ENCODE measurements at places on chromosomes 5 and 9. TPM values are rescaled to one million over a fixed set of nuclear protein-coding genes. Genes with fewer than 3 reads are reported as not detected.

The GPR150 gene
- 4.1 TPM for total RNA-seq

The F2RL1 gene
- 9.9 TPM for total RNA-seq

The PDCD1LG2 gene
- total RNA-seq = not detected

- H3K27ac ChIP-seq = no peak overlapping the region
- peak; percentile 39 for DNase-seq
- no peaks in the 10 kb centered on the region for H3K36me3 ChIP-seq
- H3K27me3 ChIP-seq = no peaks in the 10 kb centered on the region
Observed at GRCh38 chr5:424301-425110, 18.5 kb upstream of the EXOC3 start.

- no peaks in the 10 kb centered on the region for H3K36me3 ChIP-seq
- no peak for DNase-seq
- H3K27me3 ChIP-seq = no peaks in the 10 kb centered on the region
- no peaks in the 10 kb centered on the region for H3K4me1 ChIP-seq
- H3K4me3 ChIP-seq = no peak overlapping the region
- H3K27ac ChIP-seq = no peak overlapping the region
Observed at GRCh38 chr5:166165596-166165995, 2125.8 kb upstream of the WWC1 start.

DNA sequence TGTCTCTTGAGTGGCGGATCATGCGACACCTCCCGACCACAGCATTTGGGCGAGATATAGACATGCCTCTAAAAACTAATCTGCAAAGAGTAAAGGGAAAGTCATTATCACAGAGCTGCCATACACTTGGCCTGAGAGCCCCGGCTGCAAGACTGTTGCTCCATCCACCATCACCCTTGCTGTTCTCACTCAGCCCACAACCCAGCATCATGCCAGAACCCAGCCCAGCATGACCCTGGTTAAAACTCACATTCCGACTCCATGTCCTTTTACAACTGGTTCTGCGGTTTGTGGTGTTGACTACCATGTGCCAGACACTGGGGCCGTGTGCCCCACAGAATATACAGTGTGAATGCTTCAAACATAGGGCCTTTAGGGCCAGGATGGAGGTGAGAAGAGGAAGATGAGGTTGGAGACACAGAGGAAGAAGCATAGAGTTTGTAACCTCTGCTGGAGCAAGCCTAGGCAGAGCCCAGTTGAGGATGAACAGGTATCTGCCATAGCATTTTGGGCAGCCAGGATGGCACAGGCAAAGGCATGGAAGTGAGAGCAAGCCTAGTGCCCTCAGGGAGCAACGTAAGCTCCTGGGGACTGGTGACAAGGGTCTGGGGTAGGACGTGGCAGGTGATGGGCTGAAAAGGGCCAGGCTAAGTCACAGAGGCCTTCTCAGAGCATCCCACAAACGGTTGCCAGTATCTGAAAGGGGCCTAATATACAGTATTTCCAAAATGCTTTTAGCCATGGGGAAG lies 37.5 kb upstream of the SMU1 start:
- no peak overlapping the region for H3K4me3 ChIP-seq
- no peak overlapping the region for H3K27ac ChIP-seq
- DNase-seq = no peak
- H3K4me1 ChIP-seq = no peaks in the 10 kb centered on the region

DNA sequence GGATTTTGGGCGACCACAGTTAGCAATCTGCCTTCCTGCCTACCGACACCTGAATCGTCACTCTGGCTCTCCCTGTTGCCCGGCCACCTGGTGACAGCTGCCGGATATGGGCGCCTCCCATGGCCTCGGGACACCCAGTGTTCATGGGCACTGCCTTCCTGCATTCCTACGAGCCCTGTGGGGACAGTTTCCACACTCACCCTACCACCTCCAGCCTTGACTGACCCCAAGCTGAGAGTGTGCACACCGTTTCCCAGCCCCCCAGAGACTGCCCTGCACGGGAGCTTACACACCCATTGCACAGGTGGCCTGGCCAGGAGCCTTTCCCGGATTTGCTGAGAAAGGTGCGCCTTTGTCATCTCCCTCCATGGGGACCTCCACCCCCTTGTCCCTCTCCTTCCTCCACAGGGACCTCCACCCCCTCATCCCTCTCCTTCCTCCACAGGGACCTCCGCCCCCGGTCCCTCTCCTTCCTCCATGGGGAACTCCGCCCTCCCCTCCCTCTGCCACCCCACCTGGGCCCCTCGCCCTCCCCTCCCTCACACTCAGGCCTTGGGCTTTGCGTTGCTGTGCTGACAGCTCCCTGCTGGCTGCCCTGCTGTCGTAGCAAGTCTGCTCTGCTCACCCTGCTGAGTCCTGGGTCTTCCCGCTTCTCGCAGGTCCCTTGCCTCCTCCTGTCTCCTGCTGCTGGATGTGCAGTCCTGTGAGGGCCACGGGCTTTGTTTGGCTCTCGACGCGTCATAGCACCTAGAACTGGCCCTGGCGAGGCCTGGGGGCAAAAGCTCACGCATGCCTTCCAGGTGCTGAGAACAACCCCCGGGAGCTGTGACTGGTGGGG lies 48.4 kb downstream of the MRPL36 start:
- no peak overlapping the region for H3K4me3 ChIP-seq
- no peak overlapping the region for H3K27ac ChIP-seq
- no peaks in the 10 kb centered on the region for H3K27me3 ChIP-seq
- H3K4me1 ChIP-seq = no peaks in the 10 kb centered on the region

- no peaks in the 10 kb centered on the region for H3K27me3 ChIP-seq
- H3K36me3 ChIP-seq = no peaks in the 10 kb centered on the region
- H3K4me3 ChIP-seq = no peak overlapping the region
- H3K27ac ChIP-seq = no peak overlapping the region
Observed at GRCh38 chr5:153618307-153618706, 127.8 kb downstream of the GRIA1 start.

DNA sequence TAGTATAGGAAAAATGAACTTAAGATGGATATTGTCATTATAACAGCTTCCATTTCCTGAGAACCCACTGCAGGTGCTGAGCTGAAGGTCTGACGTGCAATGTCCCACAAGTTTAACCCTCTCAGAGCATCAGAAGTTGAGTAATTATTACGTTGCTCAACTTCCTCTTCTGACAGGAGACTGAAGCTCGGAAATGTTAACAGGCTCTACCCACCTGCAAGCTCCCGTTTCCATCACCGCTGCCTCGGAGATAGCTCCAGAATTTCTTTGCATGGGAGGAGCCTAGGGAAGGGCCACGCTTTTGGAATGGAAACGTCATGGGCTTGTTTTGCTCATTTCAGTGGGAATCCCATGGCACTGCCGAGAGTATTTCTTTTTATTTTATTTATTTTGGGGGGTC lies 1.0 kb upstream of the NTMT1 start:
- DNase-seq = no peak
- H3K4me3 ChIP-seq = peak overlapping the region; percentile 58
- H3K4me1 ChIP-seq = peaks cover 7% of the 10 kb centered on the region
- H3K36me3 ChIP-seq = no peaks in the 10 kb centered on the region
- H3K27ac ChIP-seq = no peak overlapping the region

Data from Peyer's patch (tissue), 4 donors.